ENCODE measurements at places on chromosomes 2 and 18.

GRCh38 chr2:134253804-134254203 is at the start of gene MGAT5:
MGAT5 (plus strand) TSS chr2:134254072; CDS start chr2:134254404, 332 bp downstream.
- peak; percentile 17 for DNase-seq

- no peak for DNase-seq
Observed at GRCh38 chr18:61953161-61953560, 60.4 kb upstream of the RNF152 start.

DNA sequence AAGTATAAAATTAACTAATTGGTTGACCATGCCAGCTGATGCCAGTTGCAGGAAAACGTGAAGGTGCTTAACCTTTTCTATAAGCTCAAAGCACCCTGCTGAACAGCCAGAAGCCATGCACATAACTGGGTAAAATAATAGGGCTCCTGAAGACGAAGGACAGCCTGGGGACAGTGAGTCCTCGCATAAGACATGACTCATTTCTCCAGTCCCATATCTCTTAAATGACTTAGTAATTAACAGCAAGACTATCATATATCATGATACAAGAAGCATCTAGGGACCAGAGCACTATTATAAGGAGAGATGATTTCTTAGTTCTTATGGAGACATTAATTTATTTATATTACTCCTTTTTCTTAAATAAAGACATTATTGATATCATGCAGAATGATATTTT is 100.5 kb upstream of the DOK6 start:
- DNase-seq = no peak

- no peak for DNase-seq
Observed at GRCh38 chr2:190515687-190516086, 18.8 kb downstream of the NEMP2 start.

DNA sequence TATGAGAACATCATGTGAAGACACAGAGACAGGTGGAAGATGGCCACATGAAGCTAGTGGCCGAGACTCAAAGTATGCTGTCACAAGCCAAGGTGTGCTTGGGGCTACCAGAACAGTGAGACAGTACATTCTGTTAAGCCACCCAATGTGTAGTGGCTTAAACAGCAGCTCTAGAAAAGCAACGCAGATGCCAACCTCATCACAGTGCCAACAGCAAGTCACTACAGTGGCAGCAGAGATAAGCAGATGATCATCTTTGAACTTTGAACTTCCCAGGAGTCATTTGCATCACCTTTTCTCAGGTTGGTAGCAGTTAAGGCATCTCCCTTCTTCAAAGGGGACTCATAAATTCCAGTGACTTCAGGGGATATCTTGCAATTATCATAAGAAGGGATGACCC is 394.4 kb downstream of the LRP1B start:
- no peak for DNase-seq

- no peak for DNase-seq
Observed at GRCh38 chr2:71857636-71858035, 290.0 kb downstream of the CYP26B1 start.

- DNase-seq = no peak
Observed at GRCh38 chr2:143398781-143399180, 269.6 kb downstream of the ARHGAP15 start.
